Stimulated activated CD4-positive, alpha-beta T cell treated with anti-CD3 and anti-CD28 coated beads, Interleukin-15, amount 100 ng/mL, for 1 hour (primary cell): ENCODE measurements at places on chromosomes 5 and 9.

DNA sequence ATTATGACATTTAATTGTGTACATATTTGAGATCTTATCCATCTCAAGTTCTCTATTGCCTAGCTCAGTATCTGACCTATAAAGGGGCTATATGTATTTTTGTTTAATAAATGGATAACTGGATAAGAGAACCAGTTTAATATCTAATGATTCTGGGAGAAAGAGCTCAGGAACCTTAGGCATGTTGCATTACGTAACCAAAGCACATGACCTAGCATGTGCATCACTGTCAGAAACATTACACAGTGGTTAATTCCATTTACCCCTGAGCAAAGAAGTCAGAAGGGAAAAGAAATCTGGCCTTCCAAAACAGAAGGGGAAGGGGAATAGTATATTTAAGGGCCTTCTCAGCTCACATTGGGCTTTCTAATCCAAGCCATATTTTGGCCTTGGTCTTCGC is 12.3 kb downstream of the PAPPA start:
- DNase-seq, result no peak

DNA sequence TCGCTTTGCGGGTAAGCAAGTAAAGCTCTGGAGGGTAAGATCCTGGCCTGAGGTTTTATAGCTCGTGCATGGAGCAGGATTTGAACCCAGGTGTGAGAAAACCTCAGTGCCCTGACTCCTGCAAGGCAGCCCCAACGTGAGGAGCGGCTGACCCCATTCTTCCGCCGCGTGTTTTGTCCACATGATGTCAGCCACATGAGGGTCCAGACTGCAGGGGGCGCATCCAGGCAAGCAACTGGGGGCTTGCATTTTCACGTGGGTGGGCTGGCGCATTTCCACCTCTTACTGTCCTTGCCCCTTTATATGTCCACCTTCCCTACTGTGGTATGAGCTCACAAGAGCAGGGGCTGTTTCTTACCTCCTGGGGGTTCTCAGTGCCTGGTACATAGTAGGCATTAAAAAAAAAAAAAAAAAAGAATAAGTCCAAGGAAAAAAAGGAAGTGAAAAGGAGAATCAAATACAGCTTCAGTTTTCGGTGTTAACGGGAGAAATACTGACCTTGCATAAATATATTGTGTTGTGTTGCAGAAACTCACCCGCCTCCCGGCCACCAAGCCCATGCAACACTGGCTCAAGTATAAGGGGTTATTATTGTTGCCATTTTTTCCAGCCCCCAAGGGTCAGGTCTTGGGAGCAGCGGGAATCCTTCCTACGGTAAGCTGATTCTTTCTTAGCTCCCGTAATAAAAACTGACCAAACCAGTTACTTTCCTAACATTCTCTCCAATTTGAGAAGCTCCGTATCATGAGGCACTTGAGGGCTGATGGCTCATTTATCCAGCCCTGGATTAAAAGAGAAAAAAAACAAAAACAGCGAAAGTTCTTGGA is 15.0 kb downstream of the TLX3 start:
- no peak for DNase-seq

DNA sequence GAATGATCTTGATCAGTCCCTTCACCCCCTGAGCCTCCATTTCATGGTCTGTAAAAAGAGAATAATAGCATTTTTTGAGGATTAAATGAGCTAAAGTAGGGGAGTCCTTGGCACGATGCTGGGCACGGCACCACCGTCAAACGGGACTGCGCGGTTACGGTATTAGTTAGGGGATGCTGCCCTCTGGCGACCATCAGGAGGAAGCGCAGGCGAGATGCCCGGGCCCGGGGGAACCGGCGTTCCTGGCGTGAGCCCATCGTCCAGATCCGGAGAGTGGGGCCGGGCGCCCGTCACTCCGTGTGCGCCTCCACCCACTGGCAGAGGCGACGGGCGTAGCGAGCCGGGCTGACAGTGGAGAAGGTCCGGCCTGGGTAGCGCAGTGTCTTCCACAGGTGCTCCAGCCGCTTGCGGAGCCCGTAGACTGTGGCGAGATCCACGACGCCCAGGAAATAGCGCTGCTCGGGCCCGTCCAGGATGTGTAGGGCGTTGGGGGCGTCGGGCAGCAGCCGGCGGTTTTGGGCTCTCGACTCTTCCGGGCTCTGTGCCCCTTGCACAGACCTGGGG is 4.8 kb upstream of the ST6GALNAC4 start:
- peak; percentile 67 for DNase-seq

- no peak for DNase-seq
Observed at GRCh38 chr5:178202541-178202940, 1.8 kb upstream of the HNRNPAB start.

DNA sequence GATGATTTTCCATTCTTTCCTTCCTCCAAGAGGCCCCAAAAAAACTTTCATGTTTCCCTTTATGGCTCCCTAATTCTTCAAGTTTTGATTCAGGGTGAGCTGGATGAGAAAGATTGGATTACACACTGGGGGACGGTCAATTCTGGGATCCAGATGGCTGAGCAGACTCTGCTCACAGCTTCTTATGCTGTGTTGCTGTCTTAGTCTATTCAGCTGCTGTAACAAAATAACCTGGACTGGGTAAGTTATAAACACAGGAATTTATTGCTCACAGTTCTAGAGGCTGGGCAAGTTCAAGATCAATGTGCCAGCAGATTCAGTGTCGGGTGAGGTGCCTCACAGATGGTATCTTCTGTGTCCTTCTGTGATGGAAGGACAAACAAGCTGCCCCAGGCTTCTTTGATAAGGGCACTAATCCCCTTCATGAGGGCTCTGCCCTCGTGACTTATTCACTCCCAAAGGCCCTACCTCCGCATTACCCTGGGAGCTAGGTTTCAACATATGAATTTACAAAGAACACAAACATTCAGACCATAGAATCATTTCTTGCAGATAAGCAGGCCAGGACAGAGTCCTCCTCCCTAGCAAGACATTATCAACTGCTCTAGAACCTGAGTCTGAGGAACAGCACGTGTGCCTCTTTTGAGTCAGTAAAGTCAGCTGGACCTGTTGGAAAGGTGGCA is 23.1 kb upstream of the SMAD5 start:
- no peak for DNase-seq

DNA sequence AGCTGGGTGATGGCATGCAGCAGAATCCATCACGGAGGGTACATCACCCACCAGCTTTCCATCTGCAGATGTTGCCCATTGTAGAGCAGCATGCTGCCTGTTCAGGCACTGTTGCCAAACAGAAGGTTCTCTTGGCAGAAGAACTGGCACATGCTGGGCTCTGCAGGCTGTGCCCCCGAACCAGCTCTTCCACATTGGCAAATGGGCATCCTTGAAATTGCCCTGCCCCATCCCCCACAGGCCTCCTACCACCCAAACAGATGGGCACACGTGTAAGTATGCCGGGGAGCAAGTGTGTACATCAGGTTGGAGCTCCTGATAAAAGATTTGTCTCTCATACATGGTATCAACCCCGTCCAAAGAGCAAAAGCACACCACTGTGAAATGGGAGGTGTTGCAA is 220.3 kb upstream of the TAS2R1 start:
- no peak for DNase-seq

DNA sequence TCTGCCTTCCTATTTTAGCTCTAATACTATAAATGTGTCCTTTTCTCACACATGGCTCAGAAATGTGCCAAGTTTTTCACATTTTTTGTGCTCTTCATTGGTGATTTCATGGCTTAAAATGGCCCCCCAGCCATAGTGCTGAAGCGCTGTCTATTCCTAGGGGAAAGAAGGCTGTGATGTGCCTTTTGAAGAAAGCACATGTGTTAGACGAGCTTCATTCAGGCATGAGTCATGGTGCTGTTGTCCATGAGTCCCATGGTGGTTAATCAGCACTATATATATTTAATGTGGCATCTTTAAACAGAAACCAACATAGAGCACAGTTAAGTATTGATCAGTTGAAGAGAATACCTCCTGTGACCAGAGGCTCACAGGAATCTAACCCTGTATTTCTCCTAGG is 55.8 kb downstream of the PDE8B start:
- DNase-seq, result no peak

DNA sequence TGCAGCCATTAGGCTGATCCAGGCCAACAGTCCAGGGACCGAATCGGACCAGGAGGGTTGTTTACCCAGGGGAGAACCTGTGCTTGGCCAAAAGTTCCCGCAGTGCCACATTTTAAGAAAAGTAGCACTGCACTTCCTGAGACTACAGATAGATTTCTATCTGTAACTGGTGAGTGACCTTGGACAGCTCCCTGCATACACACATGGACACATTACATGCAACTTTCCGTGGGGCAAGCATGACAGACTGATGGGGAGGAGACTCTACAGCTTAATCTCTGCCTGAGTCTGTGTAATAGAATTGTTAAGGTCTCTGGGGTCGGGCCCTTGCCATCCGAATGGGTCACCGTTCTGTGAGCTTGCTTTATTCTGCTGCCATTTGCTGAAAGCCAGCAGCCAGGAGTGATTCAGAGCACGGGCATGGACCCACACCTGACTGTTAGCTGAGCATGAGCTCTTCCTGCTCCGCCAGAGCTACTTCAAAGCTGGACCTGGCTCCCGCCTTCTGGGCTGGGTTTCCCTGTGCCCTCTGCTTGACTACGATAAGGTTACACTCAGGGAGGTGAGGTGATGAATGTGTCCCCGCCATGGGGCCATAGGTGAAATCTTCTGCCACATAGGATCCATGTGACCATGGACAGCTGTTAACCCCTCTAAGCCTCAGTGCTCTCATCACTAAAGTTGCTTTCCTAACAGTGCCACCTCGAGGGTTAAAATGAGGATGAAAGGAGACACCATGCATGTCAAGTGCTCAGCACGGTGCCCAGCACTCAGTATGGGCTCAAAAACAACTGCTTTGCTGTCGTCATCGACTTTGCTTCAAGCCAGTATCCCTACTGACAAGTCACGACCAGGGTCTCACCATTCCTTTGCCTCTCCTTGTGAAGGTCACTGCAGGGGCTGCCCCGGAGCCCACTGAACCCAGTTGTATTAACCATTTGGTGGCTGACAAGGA is 200.0 kb downstream of the MELK start:
- DNase-seq, result no peak

- DNase-seq, result no peak
Observed at GRCh38 chr9:18208166-18209059, 265.5 kb upstream of the ADAMTSL1 start.

DNA sequence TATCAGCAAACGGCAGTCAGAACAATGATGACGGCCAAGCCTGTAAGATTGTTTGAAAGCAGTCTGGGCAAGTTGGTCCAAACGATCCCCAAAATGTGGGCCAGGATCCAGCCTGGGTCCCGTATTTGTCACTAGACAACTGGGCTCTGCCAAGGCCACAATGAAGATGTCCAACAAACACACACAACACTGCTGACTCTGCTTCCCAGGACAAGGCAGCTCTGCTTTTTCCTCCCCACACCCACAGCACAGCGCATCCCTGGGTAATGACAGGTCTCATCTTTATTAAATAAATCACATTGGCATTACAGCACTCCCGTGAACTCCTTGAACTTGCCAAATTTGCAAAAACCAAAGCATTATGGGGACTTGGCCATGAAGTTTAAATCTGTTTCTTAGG is 424.1 kb upstream of the ACTBL2 start:
- no peak for DNase-seq

DNA sequence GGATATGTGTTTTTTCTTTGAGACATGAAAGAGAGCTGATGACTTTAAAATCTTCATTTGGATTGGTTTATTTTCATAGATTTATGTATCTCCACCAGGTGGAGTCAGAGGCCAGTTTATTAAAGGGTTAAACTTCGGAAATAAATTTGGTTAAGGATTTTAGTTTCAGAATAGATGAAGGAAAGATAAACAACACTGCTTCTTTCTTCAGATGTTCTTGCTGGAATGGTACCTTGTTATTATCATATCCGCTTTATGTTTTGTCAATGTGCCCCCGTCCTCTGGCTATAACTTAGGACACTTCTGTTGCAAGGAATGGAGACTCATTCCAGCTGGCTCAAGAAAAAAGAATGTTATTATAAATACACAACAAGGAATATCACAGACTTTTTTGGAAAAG is 81.2 kb downstream of the ALDH1A1 start:
- no peak for DNase-seq

DNA sequence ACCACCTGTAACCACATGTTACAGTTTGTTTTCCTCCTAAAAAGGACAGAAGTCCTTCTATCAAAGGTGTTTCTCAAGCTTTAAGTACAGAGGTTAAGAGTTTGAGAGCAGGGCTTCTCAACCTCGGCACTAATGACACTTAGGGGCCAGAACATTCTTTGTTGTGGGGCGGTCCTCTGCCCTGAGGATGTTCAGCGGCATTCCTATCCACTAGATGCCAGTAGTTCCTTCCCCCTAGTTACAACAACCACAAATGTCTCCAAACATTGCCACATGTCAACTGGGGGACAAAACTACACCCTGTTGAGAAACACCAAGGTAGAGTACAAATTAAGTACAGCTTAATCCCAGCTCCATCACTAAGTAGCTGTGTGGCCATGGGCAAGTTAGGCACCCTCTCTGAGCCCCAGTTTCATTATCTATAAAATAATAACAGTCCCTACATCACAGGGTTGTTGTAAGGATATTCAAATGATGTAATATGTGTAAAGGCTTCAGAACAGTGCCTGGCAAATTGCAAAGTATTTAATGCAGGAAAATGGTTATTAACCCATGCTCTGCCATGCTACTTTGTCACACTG is 44.6 kb downstream of the PIP5K1B start:
- no peak for DNase-seq

- DNase-seq, result no peak
Observed at GRCh38 chr5:33761139-33761538, 130.7 kb downstream of the ADAMTS12 start.

- no peak for DNase-seq
Observed at GRCh38 chr5:17249029-17249634, 31.7 kb downstream of the BASP1 start.

GRCh38 chr5:147737921-147738320 is 44.6 kb downstream of the JAKMIP2 start:
- DNase-seq, result no peak

DNA sequence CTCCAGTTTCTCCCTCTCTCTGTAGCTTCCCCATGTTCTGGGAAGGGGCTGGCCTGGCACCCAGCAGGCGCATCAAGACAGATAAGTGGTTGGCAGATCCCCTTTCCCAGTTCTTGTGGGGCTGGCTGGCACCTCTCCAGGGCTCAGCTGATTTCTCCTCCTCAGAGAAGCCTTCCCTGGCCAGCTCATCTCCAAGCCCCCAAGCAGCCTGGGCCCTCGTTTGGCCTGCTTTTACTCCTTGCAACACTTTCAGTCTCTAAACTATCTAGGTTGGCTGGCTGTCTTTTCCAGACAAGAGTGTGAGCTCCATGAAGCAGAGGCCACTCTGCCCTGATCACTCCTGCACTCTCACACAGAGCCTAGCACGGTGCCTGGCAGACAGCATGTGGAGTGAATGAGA is 13.5 kb downstream of the MACROH2A1 start:
- no peak for DNase-seq

- DNase-seq, result no peak
Observed at GRCh38 chr9:112422417-112423148, 42.7 kb downstream of the HSDL2 start.
